Fibroblast of mammary gland (primary cell): ENCODE measurements at places on chromosomes 6 and 20.

DNA sequence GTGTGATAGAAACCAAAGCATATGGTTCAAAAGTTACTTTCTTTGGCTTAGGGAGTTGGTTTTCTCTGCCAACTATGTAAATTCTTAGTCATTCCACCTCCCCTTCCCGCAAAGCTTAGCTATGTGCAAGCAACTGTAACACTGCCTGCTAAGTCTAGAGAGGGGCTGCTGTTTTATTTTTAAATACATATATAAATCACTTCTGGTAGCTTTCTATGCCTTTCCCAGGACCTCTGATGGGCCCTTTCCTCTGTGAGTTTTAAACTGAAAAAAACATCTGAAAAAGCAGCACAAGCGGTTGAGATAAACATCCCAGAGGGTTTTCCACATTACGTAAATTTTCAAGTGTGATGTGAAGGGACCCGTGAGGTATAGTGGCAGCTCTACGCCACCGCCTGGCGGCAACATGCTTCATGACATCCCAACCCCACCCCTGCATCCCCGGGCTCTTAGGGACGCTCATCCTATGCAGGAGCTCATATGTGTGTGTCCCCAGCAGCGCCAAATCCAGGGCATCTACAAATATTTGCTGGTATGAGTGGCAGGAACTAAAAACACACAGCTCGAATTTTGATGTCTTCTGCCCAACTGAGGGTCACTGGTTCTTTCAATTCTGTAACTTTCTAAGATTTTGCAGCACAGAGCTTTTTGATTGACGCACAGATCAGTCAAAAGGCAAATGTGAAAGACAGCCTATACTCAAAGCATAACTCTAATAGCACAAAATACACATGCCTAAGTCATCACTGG is 12.7 kb downstream of the SAYSD1 start:
- DNase-seq = peak; percentile 71

GRCh38 chr20:5513975-5514516 is 197.3 kb upstream of the PROKR2 start:
- DNase-seq = peak; percentile 39

DNA sequence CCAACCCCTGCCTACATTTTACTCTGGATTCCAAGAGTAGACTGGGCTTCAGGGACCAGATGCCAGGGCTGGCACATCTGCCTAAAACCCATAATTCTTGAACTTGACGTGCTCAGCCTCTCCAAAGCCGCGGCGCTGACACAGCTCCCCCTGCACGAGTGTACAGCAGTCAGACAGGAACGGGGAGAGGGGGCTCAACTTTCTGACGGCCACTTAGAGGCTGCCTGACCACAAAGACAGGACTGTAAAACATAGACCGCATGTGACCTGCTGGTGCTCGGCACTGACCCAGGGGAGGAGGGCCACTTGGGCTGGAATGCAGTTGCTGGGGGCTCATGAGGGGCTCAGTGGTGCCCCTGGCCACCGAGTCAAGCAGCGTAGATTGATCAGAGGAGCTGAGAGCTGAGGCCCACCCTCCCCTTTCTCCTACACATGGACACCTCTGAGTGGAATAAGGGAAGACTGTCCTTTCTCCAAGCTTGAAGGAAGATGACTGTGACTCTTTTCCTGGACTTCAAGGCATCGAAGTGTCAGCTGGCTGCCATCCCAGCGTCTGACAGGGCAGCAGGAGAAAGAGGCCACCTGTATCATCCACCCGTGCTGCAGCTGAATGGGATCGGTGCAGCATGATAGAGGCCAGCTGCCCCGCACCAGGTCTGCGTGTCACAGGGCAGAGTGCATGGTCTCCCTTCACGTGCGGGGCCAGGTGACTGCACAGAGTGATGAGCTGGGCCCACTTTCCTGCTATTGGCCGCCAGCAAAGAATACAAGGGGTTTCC is 171.3 kb upstream of the AGPAT4 start:
- DNase-seq = no peak

- DNase-seq = no peak
Observed at GRCh38 chr6:36061236-36061635, 33.6 kb downstream of the MAPK14 start.

DNA sequence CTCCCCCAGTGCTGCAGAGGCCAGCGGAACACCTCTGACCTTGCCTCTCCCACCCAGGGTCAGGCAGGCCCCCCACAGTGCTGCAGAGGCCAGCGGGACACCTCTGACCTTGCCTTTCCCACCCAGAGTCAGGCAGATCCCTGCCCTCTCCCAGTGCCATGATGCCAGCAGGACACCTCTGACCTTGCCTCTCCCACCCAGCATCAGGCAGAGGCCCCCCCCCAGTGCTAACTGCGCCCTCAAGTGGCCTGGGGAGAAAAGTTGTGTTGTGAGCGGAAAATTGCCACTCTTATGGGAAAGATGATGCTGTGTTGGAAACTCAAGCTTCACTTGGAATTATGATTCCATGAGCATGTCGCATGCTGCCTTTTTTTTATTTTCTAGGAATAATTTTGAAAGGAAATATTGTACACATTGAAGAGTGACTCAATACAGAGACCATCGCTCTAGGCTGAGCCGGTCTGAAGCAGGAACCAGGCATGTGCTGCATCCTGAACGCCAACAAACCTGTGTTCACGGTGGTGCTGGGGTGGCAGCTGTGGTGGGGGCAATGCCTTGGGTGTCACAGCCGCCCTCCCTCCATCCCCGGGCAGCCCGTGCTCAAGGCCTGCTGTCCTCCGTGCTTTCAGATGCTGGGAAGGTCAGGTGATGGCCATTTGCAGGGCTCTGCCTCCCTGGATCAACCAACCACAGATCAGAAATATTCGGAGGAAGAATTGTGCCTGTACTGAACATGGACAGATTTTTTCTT is 98.6 kb downstream of the CDH4 start:
- no peak for DNase-seq

DNA sequence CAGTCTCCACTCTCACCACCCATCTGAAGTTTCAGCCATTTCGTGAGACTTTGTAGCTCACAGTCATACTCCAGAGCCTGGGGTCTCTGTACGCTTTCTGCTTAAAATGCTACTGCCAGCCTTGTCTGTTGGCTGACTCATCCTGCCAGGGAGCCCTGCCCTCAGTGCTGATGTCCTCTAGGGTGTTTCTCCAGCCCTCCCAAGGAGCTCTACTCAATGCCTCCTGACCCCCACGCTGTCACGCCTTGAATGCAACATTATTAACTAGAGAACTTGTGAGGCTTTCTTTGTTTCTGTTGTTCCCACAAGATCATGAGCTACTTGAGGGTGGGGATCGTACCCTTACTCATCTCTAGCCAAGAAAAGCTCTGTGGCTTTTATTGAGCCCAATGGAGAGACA is 20.1 kb downstream of the KIF16B start:
- DNase-seq = no peak
